ENCODE measurements at places on chromosomes 2 and 18. TPM values are rescaled to one million over a fixed set of nuclear protein-coding genes. Genes with fewer than 3 reads are reported as not detected.

Gene DYTN
- total RNA-seq, result not detected

Gene XDH
- 1.2 TPM for total RNA-seq

Gene SELENOI
- total RNA-seq, result 14.5 TPM

Gene CFAP65
- 0.17 TPM for total RNA-seq
